CD4-positive, alpha-beta T cell (primary cell): ENCODE measurements at places on chromosomes 16 and 17. TPM values are rescaled to one million over a fixed set of nuclear protein-coding genes. Genes with fewer than 3 reads are reported as not detected.

Gene PPL
- not detected for total RNA-seq

Gene EMP2
- not detected for total RNA-seq

Gene VPS4A
- total RNA-seq: 57.8 TPM

Gene RABEP1
- 27.4 TPM for total RNA-seq

Gene RTN4RL1
- total RNA-seq: 0.06 TPM

Gene MMP28
- total RNA-seq: 6.7 TPM

Gene NOTUM
- not detected for total RNA-seq

Gene KRT26
- not detected for total RNA-seq

Gene ALDH3A1
- not detected for total RNA-seq

Gene KRT33A
- not detected for total RNA-seq

Gene IRX6
- total RNA-seq: not detected

Gene ARL5C
- not detected for total RNA-seq

Gene CACNG1
- total RNA-seq: not detected

Gene ENDOV
- total RNA-seq: 12.0 TPM

Gene TMED6
- total RNA-seq: 1.5 TPM

Gene LGALS9
- 38.3 TPM for total RNA-seq

Gene KRT23
- not detected for total RNA-seq

Gene GNAO1
- total RNA-seq: 7.9 TPM

Gene TERB1
- total RNA-seq: 0.11 TPM

Gene NPIPA3
- 1.6 TPM for total RNA-seq

Gene ZFP1
- total RNA-seq: 6.2 TPM

Gene NPIPB9
- 1.9 TPM for total RNA-seq

Gene RNU2-1
- 5,951 TPM for total RNA-seq

Gene DNAAF8
- 0.25 TPM for total RNA-seq

Gene RNF43
- total RNA-seq: 0.69 TPM
